ENCODE measurements at places on chromosomes 1 and 21. TPM values are rescaled to one million over a fixed set of nuclear protein-coding genes. Genes with fewer than 3 reads are reported as not detected.

BGLAP gene
- total RNA-seq: 4.8 TPM

CLIC6 gene
- 0.37 TPM for total RNA-seq

PFKFB2 gene
- total RNA-seq: 4.6 TPM

TAF5L gene
- total RNA-seq: 23.4 TPM

PPIAL4G gene
- 1.6 TPM for total RNA-seq
